ENCODE measurements at places on chromosomes 16 and 17.

- DNase-seq = no peak
These were observed 1.4 kb upstream of the ITGAM start for GRCh38 chr16:31258366-31258765.

- no peak for DNase-seq
These were observed 249.1 kb downstream of the C16orf95 start for GRCh38 chr16:87067836-87068761.

GRCh38 chr17:10608244-10608643 is 48.9 kb downstream of the MYH3 start:
- no peak for DNase-seq

- DNase-seq = peak; percentile 11
These were observed 43.4 kb upstream of the ICAM2 start for GRCh38 chr17:64063766-64064224.

- no peak for DNase-seq
These were observed 128.7 kb downstream of the XYLT1 start for GRCh38 chr16:17342031-17342430.
